Skeletal muscle tissue (tissue), 5 donors: ENCODE measurements at places on chromosomes 16 and 17. TPM values are rescaled to one million over a fixed set of nuclear protein-coding genes. Genes with fewer than 3 reads are reported as not detected.

Gene CCL3
- total RNA-seq: 7.3 TPM

Gene TNS4
- not detected for total RNA-seq

Gene KRT33A
- not detected for total RNA-seq

Gene UTP4
- total RNA-seq: 18.3 TPM

Gene EVPLL
- total RNA-seq: not detected

Gene ARHGDIG
- 1.0 TPM for total RNA-seq
